ENCODE measurements at places on chromosomes 16 and 17.

DNA sequence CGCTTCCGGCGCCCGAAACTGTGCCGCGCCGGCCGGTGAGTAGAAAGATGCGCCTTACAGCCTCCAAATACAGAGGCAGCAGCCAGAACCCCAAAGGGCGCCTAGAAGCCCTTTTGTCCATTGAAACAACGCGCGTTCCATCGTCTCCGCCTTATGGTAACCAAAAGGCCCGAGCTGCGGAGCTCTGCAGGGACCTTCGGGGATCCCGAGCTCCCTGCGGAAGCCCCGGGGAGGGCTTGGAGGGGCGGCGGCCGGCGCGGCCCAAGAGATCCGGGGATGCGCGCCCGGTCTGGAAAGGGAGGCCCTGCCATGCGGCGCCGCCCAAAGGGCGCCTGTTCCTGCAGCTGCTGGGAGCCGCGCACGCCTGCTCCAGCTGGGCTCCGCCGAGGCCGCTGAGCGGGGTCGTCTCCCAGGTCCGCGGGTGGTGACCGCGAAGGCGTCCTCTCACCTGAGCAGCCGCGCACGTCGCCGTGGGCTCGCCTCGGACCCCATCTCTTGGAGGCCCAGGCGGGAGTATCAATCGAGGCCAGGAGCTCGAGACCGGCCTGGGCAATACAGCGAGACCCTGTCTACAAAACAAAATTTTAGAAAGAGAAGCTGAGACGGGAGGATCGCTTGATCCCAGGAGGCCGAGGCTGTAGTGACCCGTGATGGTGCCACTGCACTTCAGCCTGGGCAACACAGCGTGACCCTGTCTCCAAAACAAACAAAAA, 742 bp upstream of the FBXO31 start:
- DNase-seq, result no peak

- peak; percentile 59 for DNase-seq
These were observed 555 bp downstream of the NUP88 start for GRCh38 chr17:5418858-5419355.

DNA sequence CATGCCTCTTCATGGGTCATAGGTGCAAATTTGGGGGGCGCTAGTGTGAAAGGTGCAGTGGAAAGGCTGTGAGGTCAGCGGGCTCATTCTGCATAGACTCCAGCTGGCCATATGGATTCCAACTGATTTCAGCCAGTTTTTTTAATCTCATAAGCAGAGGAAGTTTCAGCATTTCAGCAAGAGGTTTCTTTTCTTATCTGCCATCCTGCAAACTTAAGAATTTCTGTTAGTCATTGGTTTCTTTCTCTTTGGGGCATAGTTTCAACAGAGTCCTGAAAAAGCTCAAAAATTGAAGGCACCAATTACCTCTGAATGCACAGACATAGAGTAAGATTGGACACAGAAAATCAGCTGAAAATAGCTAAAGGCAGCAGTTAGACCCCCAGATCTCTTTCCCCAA, 16.2 kb upstream of the ALOX15 start:
- DNase-seq, result no peak

GRCh38 chr17:48729335-48730239, 1.0 kb upstream of the HOXB13 start:
- DNase-seq, result no peak

DNA sequence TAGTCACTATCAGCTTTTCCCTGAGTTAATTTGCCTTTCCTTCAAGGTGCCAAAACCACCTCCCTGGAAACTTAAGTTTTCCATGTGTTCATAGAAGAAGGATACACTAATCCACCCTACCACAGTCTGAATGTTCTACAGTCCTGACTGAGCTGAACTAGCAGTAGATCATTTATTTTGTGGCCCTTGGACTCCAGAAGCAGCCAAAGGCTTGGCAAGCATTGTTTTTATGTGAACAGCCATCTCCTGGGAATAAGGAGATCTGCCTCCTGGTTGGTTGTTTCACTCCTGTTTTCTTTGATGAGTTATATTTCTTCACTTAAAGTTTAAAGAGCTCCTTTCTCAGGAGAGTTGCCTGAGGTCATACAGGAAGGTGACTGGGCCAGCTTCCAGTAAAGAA, 634.6 kb upstream of the SOX9 start:
- no peak for DNase-seq

- no peak for DNase-seq
These were observed 744.5 kb downstream of the WWOX start for GRCh38 chr16:78843978-78844377.

GRCh38 chr16:86242244-86243122, 267.8 kb upstream of the FOXF1 start:
- DNase-seq, result no peak

- no peak for DNase-seq
These were observed 6.0 kb downstream of the MPG start for GRCh38 chr16:83781-84615.

DNA sequence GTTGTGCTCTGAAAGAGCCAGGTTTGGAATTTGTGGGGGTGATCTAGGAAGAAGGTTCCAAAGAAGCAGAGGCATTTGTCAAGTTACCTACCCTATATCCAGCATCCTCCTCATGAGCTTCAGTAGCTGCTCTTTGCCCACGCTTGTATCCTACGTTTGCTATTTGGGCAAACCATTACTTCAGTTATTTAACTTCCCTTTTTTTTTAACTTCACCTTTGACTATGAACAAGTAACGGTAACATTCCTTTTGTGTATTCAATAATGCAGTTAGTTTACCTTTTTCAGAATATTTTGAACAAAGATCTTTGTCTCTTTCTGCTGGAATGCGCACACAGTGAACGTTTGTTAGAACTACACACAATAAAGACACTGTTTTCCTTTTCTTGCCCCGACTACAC, 41.5 kb downstream of the CYB5B start:
- DNase-seq, result no peak

DNA sequence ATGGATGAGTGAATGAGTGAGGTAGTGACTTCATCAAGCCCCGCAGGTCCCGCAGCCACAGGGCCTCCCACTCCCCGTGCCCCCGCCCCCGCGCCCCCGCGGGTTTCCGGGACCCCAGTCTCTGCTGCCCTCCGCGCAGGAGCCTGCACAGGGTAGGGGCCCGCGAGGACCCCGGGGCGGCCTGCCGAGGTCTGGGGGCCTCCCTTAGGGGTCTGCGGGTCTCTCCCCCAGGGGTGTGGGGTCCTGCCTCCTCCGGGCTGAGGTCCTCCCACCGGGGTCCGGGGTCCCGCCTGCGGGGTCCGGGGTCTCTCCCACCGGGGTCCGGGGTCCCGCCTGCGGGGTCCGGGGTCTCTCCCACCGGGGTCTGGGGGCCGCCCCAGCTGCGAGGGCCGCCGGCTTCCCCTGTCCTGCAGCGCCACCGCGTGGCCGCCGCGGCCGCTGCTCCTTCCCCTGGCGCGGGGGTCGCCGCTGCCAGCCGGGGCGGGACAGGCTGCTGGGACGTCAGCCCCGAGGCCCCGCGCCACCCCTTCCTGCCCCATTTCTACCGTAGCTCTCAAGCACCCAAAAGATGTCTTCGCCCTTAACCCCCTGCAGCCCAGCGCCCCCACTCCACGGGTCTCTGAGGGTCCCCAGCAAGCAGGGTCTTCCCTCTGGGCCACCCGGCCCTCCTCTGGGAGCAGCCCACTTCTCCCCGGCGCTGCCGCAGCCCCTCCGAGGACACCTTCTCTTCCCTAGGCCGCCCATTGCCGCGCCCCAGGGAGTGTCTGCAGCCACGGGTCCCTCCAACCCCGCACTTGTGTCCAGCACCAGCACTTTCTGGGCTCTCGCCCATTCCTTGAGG, 10.4 kb upstream of the CHMP6 start:
- DNase-seq, result no peak

DNA sequence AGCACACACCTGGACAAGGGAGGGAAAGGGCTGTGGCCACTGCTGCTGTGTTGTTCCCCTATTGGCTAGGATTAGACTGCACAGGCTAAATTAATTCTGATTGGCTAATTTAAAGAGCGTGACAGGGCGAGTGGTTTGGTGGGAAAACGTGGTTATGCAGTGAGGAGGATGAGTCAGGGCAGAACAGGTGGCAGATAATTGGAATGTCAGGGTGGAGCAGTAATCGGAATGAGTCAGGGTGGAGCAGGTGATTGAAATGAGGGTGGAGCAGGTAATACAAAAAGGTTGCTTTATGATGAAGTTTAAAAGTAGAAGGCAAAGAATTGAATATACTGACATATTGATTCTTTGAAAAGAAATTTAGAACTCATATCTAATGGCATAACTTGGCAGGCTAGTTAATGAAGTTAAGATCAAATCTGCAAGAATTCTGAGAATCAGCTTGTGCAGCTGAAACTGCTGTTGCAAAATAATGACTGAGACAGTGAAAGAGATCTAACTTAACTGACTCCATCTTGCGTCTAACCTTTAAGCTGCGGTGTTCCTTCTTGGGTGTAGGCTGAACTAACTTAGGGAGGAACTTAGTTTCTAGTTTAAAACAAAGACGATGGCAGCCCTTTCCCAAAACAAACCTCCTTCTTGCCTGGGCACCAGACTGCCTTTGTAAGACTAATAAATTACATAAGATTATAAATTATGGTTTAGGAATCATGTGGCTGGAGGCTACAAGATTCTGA, 174.3 kb downstream of the UTP18 start:
- DNase-seq, result no peak

DNA sequence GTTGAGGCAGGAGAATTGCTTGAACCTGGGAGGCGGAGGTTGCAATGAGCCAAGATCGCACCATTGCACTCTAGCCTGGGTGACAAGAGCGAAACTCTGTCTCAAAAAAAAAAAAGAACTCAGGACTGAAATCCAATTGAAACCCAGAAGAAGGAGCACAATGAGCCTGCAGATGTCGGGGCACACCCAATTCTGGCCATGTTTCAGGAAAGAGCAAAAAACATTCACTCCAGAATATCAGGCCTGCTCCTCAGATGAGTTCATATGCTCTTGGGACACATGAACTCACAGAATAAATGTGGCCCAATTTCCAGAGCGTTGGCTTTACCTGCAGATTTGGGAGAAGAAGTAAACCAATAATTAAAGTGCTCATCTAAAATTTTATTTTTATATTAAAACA, 3.0 kb upstream of the CMTM2 start:
- DNase-seq, result no peak

- no peak for DNase-seq
These were observed 56.5 kb downstream of the ACTG1 start for GRCh38 chr17:81456091-81456490.

GRCh38 chr16:88894681-88895300, 28.3 kb upstream of the PABPN1L start:
- no peak for DNase-seq

- no peak for DNase-seq
These were observed 11.0 kb upstream of the GPR139 start for GRCh38 chr16:20084624-20085226.

DNA sequence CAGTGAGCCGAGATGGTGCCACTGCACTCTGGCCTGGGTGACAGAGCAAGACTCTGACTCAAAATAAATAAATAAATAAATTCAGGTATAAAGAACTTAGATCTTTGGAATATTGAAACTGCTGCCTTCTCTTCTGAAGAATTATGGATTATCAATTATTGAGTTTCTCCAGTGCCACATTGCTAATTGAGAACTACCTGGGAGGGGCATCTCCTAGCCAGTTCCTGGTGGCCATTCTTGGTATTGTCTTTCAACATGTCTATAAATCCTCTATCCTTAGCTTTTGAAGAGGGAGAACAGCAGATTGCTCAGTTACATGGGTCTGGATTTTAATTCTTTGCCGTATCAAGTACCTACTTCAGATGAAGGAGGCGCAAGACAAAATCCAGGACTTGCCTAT, 29.2 kb downstream of the CALCOCO2 start:
- DNase-seq, result no peak

DNA sequence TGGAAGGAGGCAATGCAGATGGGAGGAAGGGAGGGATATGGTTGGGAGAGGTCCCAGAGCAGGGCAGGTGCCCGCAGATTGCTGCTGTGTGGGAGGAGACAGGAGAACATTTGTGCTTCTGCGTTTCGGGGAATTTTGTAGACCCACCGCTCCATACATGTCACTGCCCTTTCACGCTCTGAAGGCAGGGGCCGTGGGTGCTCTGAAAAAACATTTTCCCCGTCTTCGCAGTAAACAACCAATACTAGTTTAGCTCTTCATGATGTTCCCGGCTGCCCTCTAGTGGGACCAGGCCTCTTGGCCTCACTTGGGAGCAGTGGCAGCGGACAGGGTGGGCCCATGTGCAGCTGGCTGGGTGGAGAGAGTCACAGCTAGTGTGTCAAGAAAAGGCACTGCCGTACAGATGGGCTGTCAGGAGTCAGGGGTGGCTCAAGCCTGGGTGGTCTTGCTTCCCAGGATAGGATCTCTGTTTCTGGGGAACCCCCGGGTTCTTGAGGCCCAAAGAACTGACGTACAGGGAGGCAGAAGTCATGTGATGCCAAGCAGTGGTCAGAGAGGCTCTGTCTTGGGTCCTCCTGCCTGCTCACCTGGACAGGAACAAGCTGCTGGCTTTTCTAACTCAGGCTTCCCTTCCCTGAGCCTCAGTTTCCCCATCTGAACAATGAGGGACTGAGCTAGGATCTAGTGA, 46.5 kb upstream of the CPNE2 start:
- DNase-seq, result no peak

DNA sequence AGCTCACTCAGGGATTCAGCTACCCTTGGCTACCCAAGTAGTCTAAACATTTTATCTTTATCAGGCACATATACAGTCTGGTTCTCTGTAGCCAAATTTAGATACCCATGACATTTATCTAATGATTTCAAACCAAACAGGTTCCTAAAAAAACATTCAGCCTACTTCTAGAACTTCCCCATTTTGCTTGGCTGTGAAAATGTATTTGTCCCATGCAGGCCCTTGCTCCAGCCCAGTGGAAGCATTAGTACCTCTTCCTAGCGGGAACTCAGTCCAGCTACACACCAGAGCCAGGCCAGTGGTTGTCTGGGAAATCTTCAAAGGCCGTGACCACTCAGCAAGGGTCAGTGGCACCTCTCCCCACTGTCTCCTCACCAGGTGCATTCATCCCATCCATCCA, 26.2 kb upstream of the NAGLU start:
- DNase-seq, result no peak

DNA sequence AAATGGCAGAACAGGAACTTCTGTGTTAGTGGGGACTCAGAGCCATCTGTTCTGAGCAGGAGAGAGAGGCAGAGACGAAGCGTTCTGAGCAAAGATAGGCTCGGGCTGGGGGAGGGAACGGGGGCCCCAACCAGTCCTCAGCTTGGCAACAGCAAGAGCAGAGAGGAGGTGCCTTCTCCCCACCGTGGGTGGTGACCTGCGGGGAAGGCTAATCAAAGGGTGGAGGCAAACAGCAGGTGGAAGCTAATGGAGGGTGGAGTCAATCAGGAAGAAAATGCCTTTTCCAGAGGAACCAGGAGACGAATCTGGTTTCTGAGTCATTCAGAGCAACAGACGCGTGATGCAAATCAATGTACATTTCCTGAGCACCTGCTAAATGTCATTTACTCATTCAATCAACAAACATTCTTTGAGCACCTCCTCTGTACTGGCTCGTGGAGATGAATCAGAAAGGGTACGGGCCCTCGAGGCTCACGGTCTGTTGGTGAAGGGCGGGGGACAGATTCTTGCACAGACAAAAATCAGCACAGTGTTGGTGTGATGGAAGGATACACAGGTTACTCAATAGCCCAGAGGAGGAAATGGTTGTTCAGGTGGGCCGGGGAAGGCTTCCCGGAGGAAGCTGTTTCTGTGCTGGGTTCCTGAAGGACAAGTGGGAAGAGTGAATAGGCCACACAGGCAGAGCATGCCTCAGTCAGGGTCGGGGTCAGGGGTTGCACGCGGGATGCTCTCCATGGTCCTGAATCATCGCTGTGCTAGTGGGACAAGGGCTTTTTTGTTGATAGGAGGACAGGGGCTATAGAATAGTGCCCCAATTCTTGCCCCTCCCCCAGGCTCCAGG, 5.7 kb upstream of the SPNS2 start:
- no peak for DNase-seq

- DNase-seq, result no peak
These were observed 3.7 kb downstream of the RMI2 start for GRCh38 chr16:11348737-11349598.

GRCh38 chr17:34420254-34420766, 57.3 kb upstream of the CCL1 start:
- peak; percentile 17 for DNase-seq

All from stimulated activated CD8-positive, alpha-beta memory T cell treated with anti-CD3 and anti-CD28 coated beads, Interleukin-15, amount 100 ng/mL, for 4 hours (primary cell).